ENCODE measurements at places on chromosomes 2 and 18. TPM values are rescaled to one million over a fixed set of nuclear protein-coding genes. Genes with fewer than 3 reads are reported as not detected.

Gene SEMA4C
- 41.0 TPM for total RNA-seq

Gene SP9
- total RNA-seq = not detected

Gene IL1F10
- total RNA-seq = not detected

Gene PLEK
- total RNA-seq = not detected

Gene SMAD7
- total RNA-seq = 8.8 TPM

DNA sequence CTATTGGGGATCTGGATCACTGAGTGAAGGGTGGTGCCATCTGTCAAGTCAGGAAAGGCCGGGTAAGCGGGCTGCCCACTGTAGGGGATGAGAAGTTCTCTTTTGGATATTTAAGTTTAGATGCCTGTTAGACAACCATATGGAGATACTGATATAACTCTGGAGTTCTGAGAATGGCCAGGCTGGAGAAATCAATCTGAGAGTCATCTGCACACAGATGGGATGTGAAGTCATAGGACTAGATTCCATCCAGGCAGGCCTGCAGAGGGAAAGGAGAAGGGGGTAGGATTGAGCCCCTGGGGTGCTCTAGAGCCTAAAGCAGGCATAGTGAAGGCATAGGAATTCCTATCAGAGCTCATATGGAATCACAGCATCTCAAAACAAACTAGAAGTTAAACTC, 30.1 kb downstream of the SPRED2 start:
- DNase-seq = no peak

- no peak for DNase-seq
Observed at GRCh38 chr2:227430639-227431038, 41.3 kb upstream of the AGFG1 start.

DNA sequence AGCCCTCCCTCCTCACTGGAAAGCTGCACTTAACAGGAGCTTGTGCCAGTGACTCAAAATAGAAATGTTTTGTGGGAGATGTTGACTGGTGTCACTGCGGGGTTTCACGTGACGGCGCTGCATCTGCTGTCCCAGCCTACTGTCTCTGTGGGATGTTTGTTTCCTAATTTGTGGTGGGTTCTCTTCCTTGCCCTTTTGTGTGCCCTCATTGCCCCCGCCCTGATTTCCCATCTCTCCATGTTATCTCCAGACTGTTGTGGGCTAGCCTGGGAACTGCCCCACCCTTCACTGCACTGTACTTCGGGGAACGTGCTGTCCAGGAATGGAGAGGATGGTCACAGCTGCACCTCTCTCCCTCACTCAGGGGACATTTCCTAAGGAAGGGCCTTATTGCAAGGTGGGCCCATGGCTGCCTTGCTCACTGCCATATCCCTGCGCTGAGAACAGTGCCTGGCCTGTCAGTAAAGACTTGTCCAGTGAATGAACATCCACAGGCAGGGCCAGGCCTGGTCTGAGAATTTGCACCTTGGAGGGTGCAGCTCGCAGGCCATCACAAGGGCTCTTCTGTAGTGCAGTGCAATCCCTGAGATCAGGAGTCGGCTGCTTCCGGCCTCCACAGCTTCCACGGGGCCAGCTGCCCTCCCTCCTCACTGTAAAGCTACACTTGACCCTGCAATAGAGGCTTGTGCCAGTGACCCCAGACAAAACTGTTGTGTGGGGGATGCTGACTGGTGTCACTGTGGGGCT, 18.1 kb downstream of the ZAP70 start:
- DNase-seq = no peak

DNA sequence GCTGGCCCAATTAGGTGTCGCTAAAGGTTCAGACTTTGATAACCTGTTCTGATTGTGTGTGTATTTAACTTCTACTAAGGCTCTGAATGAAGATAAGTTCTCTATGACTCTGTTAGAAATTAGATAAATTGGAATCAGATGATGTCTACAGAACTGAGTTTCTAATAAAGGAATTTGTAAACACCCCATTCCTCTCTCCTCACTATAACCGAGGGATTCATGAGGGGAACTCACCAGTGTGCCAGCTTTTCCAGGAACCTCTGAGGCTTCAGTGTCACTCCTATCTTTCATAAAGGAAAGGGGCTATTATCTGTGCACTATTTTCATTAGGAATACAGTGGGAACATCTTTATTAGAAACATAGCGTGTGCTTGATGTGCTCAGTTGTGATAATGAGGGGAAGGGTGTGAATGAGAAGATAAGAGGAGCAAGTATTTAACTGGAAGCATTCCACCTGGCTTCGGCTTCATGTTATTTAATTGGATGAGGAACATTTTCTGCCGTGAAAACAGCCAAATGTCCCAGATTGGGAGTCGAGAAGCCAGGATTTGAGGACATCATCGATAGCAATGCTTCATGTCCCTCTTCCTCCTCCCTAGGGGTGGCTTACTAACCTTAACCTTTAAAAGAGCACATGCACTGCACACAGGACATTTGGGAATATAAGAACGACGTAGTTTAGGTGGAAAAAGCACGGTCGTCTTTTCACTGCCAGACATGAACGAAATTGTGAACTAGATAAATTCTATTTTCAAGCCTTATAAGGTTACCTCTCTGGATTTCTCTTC, 84.8 kb upstream of the TCF4 start:
- no peak for DNase-seq

DNA sequence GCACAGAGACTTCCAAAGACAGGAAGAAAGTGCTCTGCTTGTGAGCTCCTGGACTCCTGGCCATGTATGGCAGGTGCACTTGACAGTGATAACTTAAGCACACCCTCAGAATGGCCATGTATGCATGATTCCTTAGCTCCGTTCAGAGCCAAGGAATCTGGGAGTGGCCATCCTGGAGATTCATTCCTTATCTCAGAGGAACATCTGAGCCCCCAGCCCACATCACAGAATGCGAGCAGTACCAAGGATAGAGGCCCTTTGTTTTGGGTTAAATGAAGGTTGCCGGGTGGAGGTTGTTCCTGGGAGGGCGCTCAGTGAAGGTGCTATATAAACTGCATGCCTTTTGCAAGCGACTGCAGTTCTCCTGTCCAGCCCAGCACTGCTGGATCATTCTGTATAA, 26.9 kb downstream of the DIPK1C start:
- DNase-seq = no peak

DNA sequence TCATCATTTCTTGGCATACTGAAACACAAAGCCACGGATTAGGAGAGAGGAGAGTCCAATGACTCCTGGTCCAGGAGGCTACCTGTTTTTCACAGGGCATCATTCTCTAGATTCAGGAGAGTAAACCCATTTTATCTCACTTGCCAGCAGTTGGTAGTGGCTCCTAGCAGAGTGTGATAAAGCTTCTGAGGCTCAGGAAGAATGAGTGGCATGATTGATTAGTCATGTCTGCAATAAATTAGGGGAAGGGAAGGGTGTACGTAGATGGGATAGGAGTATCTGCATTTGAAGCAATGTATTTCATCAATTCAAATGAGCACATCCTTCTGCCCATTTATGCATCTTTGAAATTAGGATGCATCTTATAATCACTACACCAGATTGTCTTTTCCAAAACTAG, 31.1 kb upstream of the PNO1 start:
- no peak for DNase-seq

- no peak for DNase-seq
Observed at GRCh38 chr2:239832490-239833268, 192.5 kb downstream of the NDUFA10 start.

DNA sequence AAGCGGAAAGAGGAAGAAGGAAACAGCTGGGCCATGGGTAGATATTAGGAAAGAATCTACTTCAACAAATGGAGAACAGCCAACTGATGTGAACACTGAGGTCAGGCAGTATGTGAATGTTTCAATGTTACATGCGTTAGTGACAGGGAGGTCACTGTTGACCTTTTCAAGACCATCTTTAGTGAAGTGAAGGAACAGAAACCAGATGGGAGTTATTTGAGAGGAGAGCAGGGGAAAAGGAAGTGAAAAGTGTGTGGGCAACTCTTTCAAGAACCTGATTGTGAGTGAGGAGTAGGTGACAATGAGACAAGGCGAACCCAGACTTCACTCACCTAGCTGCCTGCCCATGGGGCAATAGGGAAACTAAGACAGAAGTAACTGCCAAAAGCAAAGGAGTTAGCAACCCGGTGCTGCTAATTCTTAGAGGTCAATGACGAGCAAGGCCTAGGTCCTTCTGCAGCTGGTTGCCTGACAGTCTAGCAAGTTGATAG, 67.0 kb downstream of the SP3 start:
- no peak for DNase-seq

- no peak for DNase-seq
Observed at GRCh38 chr2:63721082-63721424, 120.6 kb upstream of the UGP2 start.

DNA sequence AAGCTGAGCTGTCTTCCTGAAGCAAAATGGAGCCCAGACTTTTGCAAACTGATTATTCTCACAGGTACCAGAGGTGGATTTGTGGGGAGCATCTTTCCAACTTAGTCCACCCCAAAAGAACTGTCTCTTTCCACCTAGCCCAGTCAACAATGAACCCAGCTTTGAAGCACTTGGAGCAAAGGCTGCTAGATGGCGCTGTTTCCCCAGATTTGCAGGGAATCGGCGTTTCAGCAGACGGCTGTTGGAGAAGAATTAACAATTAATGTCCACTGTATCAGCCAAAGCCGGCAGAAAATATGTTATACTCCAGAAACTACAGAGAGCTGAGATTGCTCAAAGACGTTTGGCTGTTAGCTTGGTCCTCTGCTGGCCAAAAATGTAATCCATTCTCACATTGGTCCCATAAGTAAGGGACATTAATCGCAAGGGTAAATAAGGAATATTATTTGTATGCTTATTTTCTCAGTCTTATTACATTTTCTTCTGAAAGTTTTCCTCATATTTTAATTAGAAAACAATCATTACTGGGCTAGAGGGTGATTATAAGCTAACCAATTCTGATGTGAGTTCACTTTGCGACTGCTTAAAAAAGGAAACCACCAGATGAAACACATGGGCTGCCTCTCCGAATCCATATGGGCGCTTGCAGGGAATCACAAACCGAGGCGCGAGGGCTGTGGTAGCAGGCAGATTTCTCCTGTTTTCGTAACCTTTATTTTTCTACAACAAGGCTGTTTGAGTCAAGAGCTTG, 423.8 kb upstream of the MEX3C start:
- peak; percentile 23 for DNase-seq

- DNase-seq = no peak
Observed at GRCh38 chr18:9738266-9738969, 30.3 kb downstream of the RAB31 start.

GRCh38 chr2:85712849-85713612, 18.9 kb downstream of the GNLY start:
- DNase-seq = no peak

GRCh38 chr18:65399091-65399490, 351.7 kb upstream of the CDH7 start:
- no peak for DNase-seq

DNA sequence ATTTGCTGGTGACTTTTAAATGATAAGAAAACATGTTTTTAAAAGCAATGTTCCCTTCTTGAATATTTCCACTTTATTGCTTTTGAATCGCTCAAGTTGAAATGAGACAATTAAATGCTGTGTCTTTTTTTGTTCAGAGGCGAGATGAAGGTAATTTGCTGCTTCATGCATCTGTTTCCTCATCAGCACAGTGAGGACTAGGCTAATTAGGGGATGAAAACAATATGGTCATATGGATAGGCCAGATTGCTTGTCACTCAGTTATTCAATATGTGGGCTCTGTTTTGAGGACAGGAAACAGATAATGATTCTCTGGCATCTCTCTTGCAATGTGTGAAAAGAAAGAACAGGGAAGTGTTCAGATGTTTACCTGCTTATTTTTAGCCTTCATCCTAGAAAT, 61.0 kb downstream of the ERBB4 start:
- no peak for DNase-seq
